ENCODE measurements at places on chromosomes 2 and 18.

- peak; percentile 52 for DNase-seq
These were observed 47.8 kb downstream of the CDCA7 start for GRCh38 chr2:173402405-173402974.

DNA sequence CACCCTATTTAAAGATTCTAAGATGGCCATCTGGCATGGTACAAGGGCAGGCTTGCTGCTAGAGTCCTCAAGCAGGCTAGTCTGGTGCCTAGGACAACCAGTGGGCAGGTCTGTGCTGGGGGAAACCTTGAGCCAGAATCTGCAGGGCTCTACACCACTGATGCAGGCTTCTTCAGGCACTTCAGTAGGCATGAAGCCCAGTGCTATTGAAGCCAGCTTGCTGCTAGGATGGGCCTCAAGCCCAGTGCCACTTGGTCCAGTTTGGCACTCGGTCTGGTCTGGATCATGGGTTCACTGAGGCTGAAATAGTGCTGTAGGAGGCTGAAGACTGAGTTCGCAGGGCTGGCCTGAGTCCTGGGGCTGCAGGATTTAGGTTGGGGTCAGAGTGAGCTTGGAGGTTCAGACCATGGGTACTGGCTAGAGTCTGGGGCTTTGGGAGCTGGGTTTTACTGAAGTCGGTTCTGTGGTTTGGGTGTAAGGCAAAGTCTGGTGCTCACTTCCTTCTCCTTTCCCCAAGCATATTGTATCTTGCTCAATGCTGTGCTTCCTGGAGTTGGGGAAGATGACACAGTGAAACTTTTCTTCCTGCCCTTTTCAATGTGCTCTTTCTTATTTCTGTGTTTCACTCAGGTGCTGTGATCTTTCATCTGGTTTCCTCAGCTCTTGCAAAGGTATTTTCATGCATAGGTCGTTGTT is 41.2 kb downstream of the SP100 start:
- no peak for DNase-seq

DNA sequence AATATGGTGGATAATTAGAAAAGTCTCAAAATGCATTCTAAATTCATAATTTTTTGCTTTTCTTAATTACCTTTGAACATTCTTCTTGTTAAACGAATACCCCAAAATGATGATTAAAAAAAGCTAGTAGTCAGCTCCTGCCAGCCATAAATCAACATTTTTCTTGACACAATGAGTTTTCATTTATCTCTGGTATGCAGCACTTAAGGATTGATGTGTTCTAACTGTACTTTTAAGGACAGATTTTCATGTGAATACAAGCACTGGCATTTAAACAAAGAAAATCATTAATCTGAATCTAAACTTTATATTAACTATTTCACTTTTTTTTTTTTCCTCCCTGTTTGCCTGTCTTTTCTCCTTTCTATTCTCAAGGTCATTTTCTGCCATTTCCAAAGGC is 976.8 kb downstream of the TMEM182 start:
- DNase-seq, result no peak

GRCh38 chr2:3324404-3325281 is 53.0 kb downstream of the EIPR1 start:
- no peak for DNase-seq

- DNase-seq, result no peak
These were observed 28.1 kb upstream of the MYCN start for GRCh38 chr2:15912203-15912602.

DNA sequence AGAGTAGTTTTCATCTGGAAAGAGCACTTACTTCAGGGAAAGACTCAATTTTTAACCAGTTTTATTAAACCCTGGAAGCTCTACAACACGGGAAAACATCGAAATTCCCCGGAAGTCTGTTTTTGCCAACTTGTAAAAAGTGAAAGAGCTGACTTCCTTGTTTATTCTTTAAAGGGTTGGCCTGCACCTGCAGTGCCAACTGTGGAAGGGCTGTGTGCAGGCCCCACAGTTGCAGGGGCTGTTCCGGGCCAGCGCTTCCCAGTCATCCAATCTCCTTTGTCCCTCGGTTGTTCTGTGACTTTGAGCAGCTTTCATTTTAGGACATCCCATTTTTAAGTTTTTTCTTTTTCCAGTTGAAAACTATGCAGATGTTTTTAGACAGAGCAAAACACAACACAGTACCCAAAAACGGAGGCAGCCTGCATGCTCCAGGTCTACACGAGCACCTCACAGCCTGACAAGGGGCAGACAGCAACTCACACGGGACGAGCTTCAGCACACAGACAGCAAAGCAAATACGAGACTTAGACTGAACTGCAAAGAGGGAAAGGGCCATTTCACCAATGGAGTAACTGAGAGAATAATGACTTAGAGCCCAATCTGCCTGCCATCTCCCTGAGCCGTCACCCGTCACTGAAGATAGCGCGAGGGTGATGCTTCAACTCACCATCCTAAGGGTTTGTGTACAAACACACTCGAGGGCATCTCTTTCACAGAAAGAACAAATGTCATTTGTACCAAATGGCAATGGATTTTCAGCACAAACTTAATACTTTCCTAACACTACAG is 70.6 kb downstream of the EMILIN2 start:
- no peak for DNase-seq

- DNase-seq, result no peak
These were observed 10.2 kb upstream of the ALPP start for GRCh38 chr2:232368311-232368731.

GRCh38 chr2:168913495-168913894 is 12.4 kb downstream of the G6PC2 start:
- DNase-seq, result no peak

GRCh38 chr2:156311976-156312375 is 20.5 kb downstream of the NR4A2 start:
- no peak for DNase-seq

DNA sequence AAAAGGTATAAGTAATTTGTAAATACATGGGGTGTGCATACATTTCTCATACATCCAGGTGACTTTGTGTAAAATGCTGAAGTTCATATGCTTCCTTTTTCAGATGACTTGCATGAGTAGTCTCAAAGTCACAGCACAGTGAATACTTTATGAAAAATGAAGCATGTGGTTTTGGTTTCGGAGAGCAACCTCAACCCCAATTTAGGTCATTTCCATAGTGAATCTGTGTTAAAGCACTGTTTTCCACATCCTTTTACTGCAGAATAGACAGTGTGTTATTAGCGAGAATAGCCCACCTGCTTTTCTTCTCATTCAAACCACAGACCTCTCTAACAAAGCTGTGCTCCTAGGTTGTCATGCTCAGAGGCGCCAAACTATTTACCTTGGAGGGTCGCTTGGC is 204.4 kb upstream of the RASGRP3 start:
- no peak for DNase-seq

- DNase-seq, result no peak
These were observed 69.9 kb downstream of the RNF152 start for GRCh38 chr18:61822879-61823278.

DNA sequence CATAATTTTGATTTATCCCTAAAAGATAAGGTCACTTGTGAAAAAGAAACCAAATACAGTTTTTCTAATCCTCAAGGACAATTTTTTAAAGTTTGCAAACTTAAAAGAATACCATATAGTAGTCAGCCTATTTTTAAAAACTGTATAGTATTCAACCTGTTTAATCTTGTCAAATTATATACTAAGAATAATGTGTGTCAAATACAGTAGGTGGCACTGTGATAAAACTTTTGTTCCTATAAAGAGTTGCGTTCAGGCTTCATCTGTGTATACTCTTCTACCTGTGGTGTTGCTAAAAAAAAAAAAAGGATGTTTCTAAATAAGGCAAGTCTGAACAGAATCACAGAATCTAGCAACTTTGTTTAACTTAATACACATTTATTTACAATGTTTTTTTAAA is 68.6 kb downstream of the CCDC138 start:
- DNase-seq, result no peak

Data from stimulated activated CD4-positive, alpha-beta T cell treated with anti-CD3 and anti-CD28 coated beads, Interleukin-12 subunit alpha, Interleukin-12 subunit beta, amount 100 ng/mL, for 24 hours (primary cell).